Stimulated activated CD8-positive, alpha-beta memory T cell treated with anti-CD3 and anti-CD28 coated beads, Interleukin-4, amount 100 ng/mL, for 24 hours (primary cell): ENCODE measurements at places on chromosomes 2 and 18.

DNA sequence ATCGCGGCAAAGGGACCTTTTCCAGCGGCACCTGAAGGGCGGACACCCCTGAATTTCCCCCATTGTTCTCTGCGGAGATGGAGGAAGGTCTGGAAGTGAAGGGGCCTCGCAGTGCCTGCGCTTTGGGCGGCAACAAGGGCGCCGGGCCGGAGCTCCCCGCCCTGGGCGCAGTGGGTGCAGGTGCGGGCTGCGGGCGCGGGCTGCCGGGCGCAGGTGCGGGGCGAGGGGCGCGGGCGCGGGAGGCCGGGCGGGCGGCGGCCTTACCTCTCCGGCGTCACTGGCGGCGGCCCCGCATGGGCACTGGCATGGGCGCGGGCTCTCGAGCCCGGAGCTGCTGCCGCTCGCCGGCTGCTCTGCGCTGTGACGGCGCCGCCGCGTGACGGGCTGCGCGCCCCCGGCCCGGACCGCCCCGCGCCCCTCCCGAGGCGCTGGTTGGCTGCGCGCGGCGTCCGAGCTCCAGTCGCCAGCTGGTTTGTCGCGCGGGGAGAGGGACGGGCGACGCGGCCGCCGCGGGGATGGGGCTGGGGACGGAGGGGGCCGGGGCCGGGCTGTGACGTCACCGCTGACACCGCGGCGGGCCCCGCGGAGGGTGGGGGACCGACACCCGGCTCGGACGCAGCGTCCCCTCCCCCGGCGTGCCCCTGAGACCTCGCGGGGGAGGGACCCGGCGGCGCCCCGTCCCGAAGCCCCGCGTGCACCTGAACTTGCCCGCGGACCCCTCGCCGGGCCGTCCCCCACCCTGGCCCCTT lies at the start of gene KIF1A:
Gene KIF1A (minus strand): TSS at position 362 of the 749 bp plus-strand sequence. CDS start 22,467 bp downstream, outside the sequence.
- no peak for DNase-seq

- DNase-seq: no peak
Observed at GRCh38 chr2:204018717-204019116, 82.2 kb downstream of the ICOS start.

DNA sequence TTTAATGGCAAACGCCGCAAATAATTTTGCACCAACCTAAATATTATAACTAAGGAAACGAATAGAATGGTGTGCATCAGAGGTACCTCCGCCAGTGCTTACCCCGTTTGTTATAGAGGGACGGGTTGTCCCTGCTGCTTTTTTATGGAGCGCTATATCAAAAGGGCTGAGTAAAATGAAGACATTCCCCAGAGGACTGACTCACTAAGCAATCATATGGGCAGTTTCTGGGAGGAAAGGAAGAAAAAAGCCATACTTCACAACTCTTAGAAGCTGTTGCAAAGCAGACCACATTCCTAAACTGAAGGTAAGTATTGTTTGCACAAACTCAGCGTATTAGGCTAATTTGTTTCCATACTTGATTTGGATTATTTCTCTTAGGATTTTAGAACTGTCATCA lies 12.9 kb downstream of the ID2 start:
- DNase-seq: no peak

DNA sequence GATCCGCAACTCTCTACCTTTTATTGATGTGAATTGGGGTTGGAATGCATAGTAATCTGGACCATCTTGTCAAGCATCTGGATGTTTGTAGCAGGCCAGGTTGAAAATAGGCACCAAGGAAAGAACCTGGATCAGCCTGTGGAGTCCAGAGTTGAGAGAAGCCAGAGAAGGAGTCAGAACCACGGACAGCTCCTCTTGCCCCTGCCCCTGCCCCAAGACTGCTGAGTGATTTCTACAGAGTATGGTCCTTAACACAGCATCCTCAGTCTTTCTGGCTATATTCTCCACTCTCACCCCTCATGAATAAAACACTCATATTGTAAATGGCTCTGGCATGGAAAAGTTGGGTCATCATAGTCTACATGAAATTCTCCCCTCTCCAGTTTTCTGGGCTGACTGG lies 154.6 kb downstream of the LOXHD1 start:
- DNase-seq: no peak
